ENCODE measurements at places on chromosomes 12 and 14. TPM values are rescaled to one million over a fixed set of nuclear protein-coding genes. Genes with fewer than 3 reads are reported as not detected.

C3AR1 gene
- not detected for total RNA-seq

HAL gene
- total RNA-seq = 0.24 TPM

PARP2 gene
- total RNA-seq = 2.6 TPM

MYH6 gene
- total RNA-seq = not detected

All from tracheal epithelial cell (primary cell).